ENCODE measurements at places on chromosomes 5 and 9.
A peak's percentile ranks its signal among the peaks of the same experiment; 100 is the strongest.

DNA sequence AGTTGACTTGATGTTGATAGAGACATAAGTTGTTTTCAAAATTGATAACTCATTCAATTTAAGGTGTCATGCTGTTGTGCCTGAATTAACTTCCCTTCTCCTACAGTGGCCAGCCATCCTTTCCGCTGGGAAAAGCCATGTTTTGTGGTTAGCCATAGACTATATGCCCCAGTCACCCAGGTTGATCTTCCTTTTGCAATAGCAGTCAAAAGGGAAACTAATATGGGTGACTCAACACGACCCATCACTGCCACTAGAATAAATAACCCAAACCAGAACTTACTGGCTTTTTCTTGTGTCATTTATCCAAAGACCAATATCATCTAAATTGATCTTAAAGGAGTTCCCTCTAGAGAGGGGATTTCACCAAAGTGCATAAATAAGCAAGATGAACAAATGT, 87.4 kb downstream of the PTCD2 start:
- H3K4me1 ChIP-seq, result peaks cover 11% of the 10 kb centered on the region
- no peaks in the 10 kb centered on the region for H3K36me3 ChIP-seq
- DNase-seq, result peak; percentile 23
- no peak overlapping the region for H3K4me3 ChIP-seq

- no peak overlapping the region for H3K4me3 ChIP-seq
- H3K27me3 ChIP-seq, result no peaks in the 10 kb centered on the region
- no peak for DNase-seq
- peaks cover 24% of the 10 kb centered on the region for H3K4me1 ChIP-seq
- no peaks in the 10 kb centered on the region for H3K36me3 ChIP-seq
These were observed 79.1 kb upstream of the ADAMTSL1 start for GRCh38 chr9:18394847-18395351.

DNA sequence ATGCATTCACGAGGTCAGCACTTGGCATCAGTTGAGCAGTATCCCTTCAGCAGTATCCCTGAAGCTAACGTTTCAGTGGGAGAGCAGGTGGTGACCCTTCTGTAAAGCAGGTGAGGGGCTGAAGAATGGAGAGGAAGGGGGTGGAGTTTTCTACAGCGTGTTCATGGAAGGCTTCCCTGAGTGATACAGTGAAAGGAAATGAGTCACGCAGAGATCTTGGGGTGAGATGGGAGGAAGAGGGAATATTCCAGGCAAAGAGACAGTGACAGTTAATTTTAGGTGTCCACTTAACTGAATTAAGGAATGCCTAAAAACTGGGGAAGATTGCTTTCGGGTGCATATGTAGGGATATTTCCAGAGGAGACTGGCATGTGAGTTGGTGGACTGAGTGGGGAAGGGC, 25.7 kb downstream of the TAS2R1 start:
- peaks cover 12% of the 10 kb centered on the region for H3K4me1 ChIP-seq
- DNase-seq, result no peak
- H3K36me3 ChIP-seq, result no peaks in the 10 kb centered on the region
- H3K27me3 ChIP-seq, result peaks cover 17% of the 10 kb centered on the region
- no peak overlapping the region for H3K27ac ChIP-seq

- H3K27ac ChIP-seq, result peak within 1 kb of the TSS; percentile 67
- no peaks in the 10 kb centered on the region for H3K27me3 ChIP-seq
- peaks cover 48% of the 10 kb centered on the region for H3K4me1 ChIP-seq
- DNase-seq, result peak; percentile 84
These were observed at the start of gene ITGA2 for GRCh38 chr5:52989025-52989780. Gene ITGA2, plus strand, starts transcription at chr5:52989352. Its CDS starts 117 bp downstream, at chr5:52989469.

GRCh38 chr5:135221696-135222095, 177.3 kb downstream of the MACROH2A1 start:
- H3K4me3 ChIP-seq, result no peak overlapping the region
- no peaks in the 10 kb centered on the region for H3K4me1 ChIP-seq
- no peak overlapping the region for H3K27ac ChIP-seq
- H3K36me3 ChIP-seq, result no peaks in the 10 kb centered on the region
- no peaks in the 10 kb centered on the region for H3K27me3 ChIP-seq

DNA sequence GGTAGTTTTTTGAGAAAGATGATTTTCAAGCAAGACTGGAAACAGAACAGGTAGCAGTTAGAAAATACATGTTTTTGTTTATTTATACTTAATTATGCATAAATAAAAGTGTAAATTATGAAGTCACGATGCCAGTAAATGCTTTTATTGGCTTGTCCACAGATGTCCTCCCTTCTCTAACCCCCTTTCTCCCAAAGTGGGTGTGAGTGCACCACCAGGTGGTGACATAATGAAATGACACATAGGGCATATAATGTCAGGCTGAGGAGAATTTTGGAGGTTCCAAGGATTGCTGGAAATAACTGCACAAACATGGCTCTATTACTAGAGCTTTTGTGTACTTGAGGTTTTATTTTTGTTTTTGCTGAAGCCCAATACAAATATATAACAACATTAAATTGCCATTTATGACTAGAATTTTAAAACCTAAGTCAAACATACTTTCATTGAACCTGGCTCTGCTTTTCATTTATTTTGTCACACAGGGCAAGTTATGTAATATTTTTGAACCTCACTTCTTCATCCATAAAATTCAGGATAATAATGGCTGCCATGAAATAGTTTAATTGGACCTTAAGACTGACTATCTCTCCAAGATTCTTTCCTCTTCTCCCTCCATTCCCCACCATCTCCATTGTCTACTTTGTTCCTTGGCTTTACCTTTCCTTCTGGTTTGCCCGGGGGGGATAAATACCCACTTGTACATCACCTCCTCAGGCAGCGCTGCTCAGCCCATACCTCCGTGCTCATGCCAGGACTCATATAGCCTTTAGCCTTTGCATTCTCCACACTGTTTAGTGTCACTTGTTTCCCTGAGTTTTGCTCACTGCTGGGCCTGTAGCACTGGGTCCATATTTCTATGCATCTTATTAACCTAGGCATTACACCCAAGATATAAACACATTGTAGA, 168.8 kb downstream of the PDE4D start:
- no peak overlapping the region for H3K4me3 ChIP-seq
- H3K27ac ChIP-seq, result no peak overlapping the region
- DNase-seq, result peak; percentile 80
- H3K36me3 ChIP-seq, result peaks cover 13% of the 10 kb centered on the region
- no peaks in the 10 kb centered on the region for H3K27me3 ChIP-seq
- H3K4me1 ChIP-seq, result peaks cover 26% of the 10 kb centered on the region

- no peaks in the 10 kb centered on the region for H3K36me3 ChIP-seq
- H3K4me3 ChIP-seq, result no peak overlapping the region
- peaks cover 6% of the 10 kb centered on the region for H3K4me1 ChIP-seq
- DNase-seq, result peak; percentile 36
- no peaks in the 10 kb centered on the region for H3K27me3 ChIP-seq
- H3K27ac ChIP-seq, result no peak overlapping the region
These were observed 131.0 kb upstream of the VCAN start for GRCh38 chr5:83340511-83340918.

DNA sequence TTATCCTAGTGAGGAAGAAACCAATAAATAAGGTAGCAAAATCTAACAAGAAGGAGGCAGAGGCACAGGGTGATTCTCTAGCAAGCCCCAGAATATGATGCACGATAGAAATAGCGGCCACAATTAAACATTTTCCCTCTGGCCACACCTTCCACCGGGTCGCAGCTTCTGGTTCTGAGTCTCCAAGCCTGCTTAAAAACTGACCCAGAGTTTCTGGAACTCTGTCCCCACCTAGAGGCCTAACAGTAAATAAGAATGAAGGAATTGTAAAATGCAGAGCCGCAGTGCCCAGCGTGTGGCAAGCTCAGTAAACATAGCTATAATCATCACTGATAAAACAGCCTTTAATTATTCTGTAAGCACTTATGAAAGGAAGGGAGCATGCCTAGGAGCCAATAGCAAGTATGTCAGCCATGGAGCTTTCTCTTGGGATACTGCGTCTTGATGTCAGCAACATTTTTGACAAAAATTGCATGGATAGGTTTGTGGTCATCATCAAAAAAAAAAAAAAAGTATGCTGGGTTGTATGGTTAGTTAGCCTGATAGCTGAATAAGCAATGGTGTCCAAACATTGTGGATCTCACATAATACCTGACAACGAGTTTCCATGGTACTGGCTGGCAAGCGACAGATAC, 465.5 kb downstream of the DNAH5 start:
- no peaks in the 10 kb centered on the region for H3K27me3 ChIP-seq
- DNase-seq, result peak; percentile 80
- no peak overlapping the region for H3K27ac ChIP-seq
- peaks cover 11% of the 10 kb centered on the region for H3K4me1 ChIP-seq

DNA sequence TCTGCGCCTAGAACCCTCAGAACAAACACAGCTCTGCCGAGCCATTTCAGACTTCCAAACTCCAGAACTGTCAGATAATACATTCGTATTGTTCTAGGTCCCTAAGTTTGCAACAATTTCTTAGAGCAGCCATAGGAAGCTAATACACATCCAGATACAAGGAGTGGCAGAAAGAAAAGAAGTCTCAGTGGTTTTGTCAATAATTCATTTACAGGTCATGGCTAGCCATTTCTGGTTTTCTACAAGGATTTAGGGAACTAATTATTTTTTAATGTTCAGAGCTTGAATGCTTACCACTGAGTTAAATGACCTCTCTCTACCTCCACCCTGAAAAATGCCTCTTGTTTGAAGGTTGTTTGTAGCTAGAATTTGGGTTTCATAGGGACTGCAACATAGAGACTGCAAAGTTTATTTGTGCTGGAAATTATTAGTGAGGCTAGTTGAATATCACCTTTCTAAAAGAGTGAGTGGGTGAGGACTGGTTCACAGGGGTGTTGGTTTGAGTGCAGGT, 15.5 kb upstream of the ERMP1 start:
- H3K36me3 ChIP-seq, result no peaks in the 10 kb centered on the region
- peaks cover 41% of the 10 kb centered on the region for H3K4me1 ChIP-seq
- H3K27ac ChIP-seq, result no peak overlapping the region

DNA sequence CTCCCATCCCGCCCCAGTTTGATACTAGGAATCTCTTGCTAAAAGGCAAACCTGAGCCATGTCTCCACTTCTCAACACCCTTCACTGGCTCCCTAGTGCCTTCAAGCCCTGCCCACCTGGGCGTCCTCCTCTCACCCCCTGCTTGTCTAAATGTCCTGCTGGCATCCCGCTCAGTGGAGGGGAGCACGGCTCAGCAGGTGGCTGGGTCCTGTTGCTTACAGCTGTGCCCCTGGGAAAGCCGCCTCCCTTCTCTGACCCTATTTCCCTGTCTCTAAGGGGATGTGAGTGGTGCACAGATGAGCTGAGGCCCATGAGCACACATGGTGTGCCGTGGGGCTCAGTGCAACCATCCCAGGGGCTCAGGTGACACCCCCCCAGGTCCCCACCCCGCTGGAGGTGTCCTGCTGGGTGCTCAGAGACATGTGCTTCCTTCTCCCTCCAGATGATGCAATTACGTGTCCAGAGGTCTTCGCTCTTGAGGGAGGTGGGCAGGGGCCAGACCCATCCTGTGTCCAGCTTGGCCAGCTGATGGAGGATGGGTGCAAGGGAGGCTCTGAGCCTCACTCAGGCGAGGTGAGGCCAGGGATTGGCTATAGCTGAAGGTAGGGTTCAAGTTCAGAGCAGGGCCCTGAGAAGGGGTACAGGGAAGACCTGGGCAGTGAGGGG, 24.1 kb downstream of the FLT4 start:
- no peak overlapping the region for H3K4me3 ChIP-seq
- DNase-seq, result no peak
- H3K27ac ChIP-seq, result no peak overlapping the region
- no peaks in the 10 kb centered on the region for H3K36me3 ChIP-seq

DNA sequence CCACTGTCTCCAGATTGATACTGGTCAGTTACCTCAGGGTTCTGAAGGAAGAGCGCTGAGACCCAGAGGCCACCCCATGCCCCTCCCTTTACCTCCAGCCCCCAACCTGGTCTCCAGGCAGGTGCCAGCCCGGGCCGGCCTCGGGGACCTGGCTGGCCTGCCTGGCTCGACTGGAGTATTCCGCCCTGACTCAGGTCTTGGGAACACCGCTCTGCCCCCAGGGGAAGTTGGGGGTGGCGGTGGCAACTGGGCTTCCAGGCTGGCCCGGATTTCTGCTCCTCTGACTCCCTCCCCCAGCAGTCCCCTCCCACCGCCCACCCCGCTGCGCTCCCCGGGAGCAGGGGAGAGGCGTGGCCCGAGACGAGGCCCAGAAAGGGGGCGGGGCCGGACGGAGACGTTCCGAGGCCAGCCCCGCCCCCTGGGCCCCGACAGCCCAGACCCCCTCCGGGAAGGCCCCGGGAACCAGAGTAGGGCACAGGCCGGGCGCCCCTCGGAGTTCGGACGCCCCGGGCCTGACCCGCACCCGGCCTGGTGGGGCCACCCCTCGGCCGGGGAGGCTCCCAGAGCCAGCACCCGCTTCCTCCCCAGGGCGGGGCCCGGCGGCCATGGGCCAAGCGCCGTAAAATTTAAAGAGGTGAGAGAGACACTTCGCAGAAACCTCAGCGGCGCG, 82.5 kb upstream of the ZBTB43 start:
- H3K27me3 ChIP-seq, result peaks cover 12% of the 10 kb centered on the region
- peak overlapping the region; percentile 12 for H3K27ac ChIP-seq
- no peaks in the 10 kb centered on the region for H3K36me3 ChIP-seq
- DNase-seq, result peak; percentile 83
- peak overlapping the region; percentile 68 for H3K4me3 ChIP-seq

GRCh38 chr5:161625673-161626072, 59.8 kb upstream of the GABRA6 start:
- no peak overlapping the region for H3K27ac ChIP-seq
- DNase-seq, result no peak
- no peak overlapping the region for H3K4me3 ChIP-seq
- no peaks in the 10 kb centered on the region for H3K36me3 ChIP-seq

GRCh38 chr5:144040615-144041305, 129.7 kb downstream of the YIPF5 start:
- no peak for DNase-seq
- H3K27ac ChIP-seq, result no peak overlapping the region
- H3K4me1 ChIP-seq, result no peaks in the 10 kb centered on the region
- H3K27me3 ChIP-seq, result no peaks in the 10 kb centered on the region
- H3K4me3 ChIP-seq, result no peak overlapping the region
- H3K36me3 ChIP-seq, result peaks cover 6% of the 10 kb centered on the region

DNA sequence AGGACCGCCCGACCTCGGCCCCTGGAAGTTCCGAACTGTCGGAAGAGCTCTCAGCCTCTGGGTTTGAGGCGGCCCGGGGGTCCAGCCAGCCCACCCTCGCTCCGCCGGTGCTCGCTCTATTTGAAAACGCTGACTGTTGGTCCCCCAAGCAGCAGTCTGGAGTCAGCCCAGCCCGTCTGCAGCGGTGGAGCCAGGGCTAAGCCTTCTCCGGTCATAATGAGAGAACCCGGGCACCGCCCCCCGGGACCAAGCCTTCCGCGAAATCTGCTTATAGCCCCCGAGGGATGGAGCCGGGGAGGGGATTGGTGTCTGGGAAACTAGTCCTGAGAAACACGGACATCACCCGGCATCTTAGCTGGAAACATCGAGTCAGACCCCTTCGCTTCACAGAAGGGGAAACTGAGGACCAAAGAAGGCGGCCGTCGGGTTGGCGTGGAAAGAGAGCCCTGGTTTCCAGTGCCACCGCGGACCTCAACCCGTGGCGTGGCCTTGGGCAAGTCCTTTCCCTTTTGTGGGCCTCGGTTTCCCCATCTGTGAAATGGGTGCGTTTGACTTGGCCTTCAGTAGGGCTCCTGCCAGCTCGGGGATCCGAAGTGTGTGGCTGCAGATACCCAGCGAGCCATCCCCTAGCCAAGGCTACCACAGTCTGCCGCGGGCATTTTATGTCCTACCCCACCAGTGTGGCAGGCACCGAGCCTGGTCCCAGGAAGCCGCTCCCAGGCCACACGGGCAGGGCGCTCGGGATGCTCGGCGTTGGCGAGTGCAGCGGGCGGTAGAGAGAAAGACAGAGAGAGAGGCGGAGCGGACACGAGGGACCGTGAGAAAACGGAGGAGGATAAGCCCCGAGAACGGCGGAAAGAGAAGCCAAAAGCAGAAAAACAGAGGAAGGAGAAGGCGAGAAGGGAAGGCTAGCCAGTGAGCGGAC, 857 bp downstream of the ADAM19 start:
- H3K36me3 ChIP-seq, result no peaks in the 10 kb centered on the region
- no peaks in the 10 kb centered on the region for H3K27me3 ChIP-seq
- H3K4me1 ChIP-seq, result peaks cover 13% of the 10 kb centered on the region
- peak; percentile 36 for DNase-seq

Measured in MCF 10A (cell line).